NCI-H1048 (cell line): ENCODE measurements at places on chromosomes 4 and X.

GRCh38 chr4:83115656-83116285, 1.2 kb upstream of the PLAC8 start:
- DNase-seq = no peak

DNA sequence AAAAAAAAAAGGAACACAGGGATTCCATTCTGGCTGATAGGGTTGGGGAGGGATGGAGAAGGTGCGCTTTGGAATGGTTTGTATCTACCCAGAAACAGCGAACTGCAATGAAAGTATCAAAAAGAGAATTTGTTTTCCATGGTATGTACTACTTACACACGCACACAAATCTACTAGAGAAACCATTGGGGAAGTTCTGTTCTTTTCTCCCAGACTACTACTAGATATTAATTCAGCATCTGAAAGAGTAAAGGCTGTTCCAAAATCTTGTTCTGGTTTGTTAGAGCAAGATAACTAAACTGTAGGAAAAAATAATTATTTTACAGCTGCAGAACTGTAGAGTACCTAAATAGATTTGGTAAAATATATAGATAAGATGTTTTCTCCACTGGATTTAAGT, 118.4 kb downstream of the CBR4 start:
- no peak for DNase-seq

DNA sequence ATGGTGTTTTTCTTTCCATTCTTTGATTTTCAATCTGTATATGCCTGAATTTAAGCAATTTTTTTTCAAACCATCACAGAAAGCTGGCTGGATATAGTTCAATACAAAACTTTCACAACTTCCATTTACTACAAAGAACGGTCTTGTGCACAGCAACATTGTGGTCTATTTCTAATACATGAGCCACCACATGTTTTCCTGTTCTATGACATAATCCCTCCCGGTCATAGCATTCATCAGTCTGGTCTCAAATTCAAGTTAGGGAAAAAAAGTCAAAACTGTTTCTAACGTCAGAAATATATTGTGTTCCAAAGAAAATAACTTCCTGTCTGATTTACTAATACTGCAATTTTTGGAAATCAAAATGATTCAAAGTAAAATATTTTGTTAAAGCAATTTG, 7.5 kb upstream of the CXCL6 start:
- DNase-seq = no peak

GRCh38 chrX:41952102-41952501, 28.7 kb upstream of the CASK start:
- DNase-seq = no peak

- no peak for DNase-seq
Measured at GRCh38 chrX:7139202-7140081, 8.1 kb upstream of the STS start.

- no peak for DNase-seq
Measured at GRCh38 chrX:20372533-20372932, 105.8 kb upstream of the RPS6KA3 start.

DNA sequence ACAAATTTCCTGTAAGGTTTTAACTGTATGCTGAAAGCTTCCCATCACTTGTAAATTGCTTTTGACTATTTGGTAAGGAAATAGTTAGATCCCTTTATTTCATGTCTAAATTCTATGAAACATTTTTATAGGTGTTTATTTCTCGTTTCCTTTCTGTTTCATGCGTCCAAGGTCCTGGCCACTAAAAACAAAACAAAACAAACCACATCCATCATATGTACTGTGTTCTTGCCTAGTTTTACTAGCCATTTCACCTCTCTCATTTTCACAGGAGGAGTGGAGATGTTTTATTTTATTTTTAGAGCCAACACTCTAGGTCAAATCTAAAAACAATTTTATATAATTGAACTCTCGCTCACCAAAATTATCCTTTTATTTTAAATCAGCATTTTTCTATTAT, 375.2 kb upstream of the CTSO start:
- DNase-seq = no peak

DNA sequence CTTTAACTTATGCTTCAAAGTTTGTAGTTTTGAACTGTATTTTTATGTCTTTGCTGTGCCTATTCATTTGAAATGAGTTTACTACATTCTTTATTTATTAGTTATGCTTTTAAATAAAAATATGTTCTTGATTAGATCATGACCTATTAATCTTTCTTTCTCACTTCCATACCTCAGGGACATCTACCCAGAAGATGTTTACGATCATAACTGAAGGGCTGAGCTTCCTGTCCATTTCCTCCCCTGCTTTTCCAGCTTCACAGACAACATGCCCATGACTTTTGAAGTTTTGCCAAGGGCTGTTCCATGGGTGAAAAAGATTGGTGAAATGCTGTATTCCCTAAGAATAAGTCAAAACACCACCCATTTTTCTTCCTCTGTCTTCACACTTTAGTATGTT, 99.7 kb upstream of the DDIT4L start:
- DNase-seq = no peak

- DNase-seq = no peak
Measured at GRCh38 chr4:170243662-170244288, 154.0 kb upstream of the AADAT start.

DNA sequence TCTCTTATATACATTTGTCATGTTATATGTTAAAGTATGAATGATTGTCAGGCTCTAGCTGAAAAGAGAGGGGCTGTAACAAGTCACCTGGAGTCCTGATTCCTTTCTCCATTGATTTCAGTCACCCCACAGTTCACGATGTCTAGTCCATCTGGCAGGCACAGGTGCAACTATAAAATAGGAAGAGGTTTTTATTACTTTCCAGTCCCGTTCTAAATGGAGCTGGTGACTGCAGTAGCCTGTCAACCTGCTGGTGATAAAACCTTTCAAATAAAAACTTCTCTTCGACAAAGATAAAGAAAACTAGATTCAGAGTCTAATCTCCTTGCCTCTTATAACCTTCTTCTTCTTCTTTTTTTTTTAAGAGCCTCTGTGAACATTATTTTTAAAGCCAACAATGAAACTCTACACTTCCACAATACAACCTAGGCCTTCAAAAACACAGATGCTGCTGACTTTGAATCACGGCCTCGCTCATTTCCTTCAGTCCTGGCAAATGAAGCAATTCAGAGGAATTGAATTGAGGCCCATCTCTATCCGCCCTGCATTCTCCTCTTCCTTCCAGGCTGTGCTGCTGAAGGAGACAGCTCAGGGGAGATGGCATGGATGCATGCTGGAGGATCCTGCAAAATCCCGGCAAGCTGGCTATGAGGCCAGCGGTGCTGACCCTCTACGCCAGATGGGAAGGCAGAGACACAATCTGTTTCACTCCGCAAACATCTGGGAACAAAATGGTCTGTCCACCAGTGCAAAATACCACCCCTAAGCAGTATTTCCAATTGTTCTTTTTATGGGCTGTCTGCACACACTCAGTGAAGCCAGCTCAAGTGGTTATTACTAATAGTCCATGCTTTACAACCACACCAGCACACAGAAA, 27.3 kb upstream of the CDKN2AIP start:
- DNase-seq = no peak

DNA sequence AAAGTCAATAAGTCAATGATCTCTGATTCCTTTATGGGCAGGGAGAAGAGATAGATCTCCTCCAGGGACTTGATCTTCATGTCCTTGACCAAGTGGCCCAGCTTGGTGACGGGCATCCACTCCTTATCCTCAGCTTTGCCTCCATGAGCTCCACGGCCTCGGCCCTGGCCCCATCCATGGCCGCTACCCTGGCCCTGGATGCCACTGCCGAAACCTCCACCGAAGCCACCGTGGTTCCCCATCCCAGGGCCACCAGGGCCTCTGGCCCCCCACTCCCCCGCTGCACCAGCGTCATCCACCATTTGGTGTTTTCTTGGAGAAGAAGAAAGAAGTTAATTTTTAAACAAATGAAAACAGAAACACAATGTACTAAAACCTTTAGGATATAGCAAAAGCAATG, 518.1 kb downstream of the GRXCR1 start:
- no peak for DNase-seq

DNA sequence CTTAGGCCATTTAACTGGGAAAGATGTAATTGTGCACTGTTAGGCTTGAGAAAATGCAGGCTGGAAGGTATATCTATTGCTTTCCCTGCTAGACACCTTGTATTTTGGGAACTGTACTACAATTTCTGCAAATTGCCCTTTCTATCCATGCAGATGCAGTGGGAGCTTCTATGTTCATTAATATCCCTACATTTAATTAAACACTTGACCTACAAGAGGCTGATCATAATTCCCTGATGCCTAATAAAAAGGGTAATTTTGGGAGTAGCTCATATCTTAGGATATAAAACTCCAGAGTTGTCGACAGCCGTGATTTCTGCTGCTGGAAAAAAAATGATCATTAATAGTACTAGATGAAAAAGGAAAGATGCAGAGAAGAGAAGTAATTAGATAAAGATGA, 19.7 kb downstream of the DTHD1 start:
- no peak for DNase-seq

DNA sequence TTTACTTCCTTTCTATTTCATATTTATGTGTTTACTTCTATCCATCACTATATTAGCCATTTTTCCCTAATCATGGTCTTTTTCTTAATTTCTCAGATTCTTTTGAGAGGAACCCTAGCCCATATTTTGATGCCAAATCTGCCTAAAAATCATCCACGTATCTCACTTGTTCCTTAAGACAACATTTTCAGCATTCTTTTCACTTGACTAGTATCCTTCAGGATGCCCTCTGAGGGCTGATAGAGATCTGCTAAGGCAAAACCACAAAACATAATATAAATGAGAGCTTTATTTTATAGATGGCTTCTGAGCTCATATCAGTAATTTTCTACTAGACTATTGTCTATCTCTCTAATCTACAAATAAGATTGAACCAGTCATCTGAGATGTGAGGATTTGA, 341.9 kb downstream of the GPM6A start:
- no peak for DNase-seq

- DNase-seq = no peak
Measured at GRCh38 chr4:39061457-39061856, 575 bp upstream of the KLHL5 start.

DNA sequence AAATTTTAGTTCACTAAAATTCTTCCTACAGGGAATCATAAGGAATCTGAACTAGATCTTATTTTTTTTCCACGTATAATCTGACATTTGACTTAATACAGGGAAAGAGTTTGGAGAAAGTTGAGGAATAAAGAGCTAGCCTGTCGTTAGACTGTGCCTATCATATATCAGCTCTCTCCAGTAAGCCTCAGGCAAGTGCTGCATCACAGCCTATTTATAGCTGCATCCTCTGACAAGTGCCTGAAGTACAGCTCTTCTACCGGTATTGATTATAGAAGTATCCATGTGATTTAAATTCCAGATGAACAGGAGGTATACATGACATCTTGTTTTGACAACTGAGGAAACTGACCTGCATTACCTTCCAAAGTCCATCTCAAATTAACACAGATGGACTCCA, 248.9 kb downstream of the TLL1 start:
- DNase-seq = no peak

DNA sequence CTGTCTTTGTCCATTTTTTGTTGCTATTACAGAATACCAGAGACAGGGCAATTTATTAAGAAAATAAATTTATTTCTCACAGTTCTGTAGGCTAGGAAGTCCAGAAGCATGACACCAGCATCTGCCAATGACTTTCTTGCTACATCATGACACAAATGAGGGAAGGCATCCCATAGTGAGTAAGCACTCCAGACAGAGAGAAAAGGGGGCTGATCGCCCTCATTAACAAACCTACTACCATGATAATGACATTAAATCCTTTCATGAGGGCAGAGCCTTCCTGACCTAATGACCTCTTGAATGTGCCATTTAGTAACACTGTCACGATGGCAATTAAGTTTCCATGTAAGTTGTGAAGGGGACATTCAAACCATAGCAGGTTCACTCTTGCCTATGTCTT, 20.1 kb downstream of the CCDC149 start:
- no peak for DNase-seq

GRCh38 chrX:46376246-46376885, 168.9 kb downstream of the ZNF674 start:
- no peak for DNase-seq

DNA sequence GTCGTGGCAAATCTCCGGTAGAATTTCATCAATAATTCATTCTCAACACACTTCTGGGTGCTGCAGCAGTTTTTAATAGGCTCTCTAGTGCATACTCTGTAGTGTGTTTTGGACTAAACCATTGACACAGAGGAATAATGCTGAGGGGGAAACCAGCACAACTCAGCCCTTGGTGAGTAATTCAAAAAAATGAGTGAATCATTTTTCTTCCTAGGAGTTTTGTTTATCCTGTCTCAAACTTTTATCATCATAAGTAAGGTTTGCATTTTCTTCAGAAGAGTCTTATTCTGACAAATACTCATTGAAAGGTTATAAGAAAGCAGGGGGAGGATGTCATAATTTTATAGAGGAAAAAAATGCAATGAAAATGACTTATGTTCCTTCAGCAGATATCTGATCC, 2542.7 kb downstream of the PCDH7 start:
- no peak for DNase-seq

GRCh38 chr4:152398060-152398459, 137.8 kb downstream of the FBXW7 start:
- DNase-seq = no peak

- no peak for DNase-seq
Measured at GRCh38 chrX:19204636-19205035, 82.4 kb upstream of the ADGRG2 start.

DNA sequence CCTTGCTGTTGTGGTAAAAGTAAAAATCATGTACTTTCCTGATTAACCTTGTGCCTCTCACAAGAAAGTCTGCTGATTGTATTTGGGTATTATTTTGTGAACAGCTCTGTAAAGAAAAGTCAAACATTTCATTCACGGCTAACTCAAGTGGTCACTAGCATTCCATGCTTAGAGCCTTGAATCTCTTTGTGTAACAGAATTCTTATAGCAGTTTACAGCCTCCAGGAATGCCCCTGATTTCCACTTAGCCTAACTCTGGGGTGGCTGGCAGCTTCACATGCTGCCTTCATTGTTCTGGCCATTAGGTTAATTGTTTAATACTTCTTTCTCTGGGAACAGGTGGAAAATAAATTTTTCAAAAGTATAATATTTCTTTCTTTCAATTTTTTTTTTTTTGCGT, 226.7 kb downstream of the RBMX2 start:
- no peak for DNase-seq
